ENCODE measurements at places on chromosomes 1 and 21.

DNA sequence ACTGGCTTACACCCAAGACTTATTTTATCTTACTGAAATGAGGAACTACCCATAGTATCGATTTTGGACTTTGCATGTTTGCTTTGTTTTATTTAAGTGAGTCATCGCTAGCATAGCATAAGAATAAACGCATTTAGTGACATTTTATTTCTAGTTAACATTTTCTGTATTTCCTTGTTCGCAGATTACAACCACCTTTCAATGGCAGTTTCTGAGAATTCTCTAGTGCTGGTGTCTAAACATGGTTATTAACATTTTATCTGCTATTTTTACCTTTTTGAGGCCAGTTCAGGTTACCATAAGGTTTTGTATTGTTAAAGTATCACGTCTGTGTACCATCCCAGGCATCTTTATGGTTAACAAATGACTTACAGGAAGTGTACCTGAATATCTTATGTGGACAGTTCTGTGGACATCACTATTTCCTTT lies 24.5 kb downstream of the EEIG2 start:
- no peak for DNase-seq

- no peak for DNase-seq
Observed at GRCh38 chr1:111507411-111508201, 4.2 kb upstream of the ADORA3 start.

DNA sequence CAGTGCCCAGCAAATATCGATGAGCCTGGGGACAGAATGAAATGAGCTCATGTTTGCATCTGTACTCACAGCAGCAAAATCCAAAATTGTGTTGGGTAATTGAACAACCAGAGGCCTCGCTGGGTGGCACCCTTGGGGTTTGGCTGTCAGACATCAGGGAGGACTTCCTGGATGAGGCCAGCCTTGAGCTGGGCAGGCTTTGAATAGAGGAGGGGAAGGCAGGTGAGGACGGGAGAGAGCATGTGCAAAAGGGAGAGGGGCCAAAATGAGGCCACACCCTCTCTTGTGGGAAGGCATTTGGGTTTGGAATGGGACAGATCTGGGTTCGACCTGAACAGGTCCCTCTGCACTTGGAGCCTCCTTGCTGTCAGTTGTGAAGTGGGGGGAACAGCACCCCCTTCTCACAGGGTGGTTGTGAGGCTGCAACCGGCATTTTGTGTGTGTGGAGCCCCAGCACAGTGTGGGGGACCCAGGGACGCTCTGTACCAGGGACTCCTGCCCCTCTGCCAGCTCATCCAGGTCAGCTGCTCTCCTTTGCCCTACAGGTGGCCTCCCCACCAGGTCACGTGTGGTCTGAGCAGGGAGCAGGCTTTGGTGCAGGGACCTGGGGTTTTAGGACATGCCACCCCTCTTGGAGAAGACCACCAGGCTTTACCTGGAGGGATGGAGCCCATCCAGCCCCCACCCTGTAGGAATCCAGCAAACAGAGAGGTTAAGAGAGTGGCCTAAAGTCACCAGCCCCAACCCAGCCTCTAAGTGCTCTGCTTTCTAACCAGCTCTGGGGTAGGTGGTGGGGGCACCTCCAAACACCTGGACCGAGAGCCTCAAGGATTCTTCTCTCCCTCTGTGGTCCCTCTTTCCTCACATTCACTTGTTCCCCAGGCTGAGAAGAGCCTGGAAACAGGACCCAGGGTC lies 521.8 kb downstream of the PTPRU start:
- no peak for DNase-seq

GRCh38 chr1:62288662-62289061 lies 30.6 kb downstream of the KANK4 start:
- no peak for DNase-seq

DNA sequence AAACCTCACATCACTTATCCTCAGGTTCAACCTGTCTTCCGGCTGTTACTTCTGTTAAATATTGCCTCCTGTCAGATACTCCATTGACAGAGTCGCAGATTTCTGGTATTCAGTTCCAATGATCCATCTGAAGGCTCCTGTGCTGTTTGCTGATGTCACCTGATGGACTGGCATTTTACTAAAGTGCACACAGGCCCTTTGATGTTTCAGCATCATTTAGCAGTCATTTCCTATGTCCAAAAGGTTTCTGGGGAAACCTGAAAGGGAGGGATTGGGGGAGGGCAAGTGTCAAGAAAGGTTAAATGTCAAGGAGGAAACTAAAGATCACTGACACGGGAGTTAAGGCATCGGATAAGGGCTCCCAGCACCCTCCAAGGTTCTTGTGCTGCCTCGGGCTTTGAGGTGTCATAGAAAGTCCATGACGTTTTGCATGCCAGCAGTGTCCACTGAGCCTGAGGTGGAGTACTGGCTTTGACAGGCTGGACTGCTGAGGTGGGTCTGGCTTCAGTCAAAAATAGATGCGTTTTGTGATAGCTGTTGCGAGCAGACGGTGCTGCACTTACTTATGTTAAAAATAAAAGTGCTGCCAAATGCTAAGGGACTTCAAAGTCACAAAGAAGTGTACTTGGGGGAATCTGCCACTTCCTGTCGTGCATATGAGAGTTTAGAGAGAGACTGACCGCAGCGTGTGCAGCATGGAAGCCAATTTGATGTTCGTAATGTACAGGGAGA lies 30.8 kb downstream of the XCL2 start:
- no peak for DNase-seq

GRCh38 chr1:204713541-204713940 lies 28.0 kb upstream of the LRRN2 start:
- no peak for DNase-seq

GRCh38 chr1:87783315-87783714 lies 454.6 kb downstream of the LMO4 start:
- no peak for DNase-seq

DNA sequence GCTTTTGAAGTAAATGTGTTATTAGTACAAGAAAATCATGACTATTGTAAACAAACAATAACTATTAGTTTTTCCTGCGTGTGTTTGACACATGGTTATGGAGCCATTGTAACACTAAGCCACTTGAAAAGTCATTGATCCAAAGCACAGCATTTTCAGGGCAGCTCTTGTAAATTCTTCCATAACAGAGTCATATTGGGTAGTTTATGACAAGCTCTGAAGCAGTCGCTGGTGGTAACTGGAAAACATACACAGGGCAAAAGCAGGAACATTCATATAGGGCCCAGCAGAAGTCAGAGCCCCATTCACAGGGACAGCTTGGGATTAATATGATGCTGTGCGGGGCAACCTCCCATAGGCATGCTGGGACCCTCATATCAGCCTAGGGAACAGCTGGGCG lies 483.2 kb upstream of the PTBP2 start:
- no peak for DNase-seq

DNA sequence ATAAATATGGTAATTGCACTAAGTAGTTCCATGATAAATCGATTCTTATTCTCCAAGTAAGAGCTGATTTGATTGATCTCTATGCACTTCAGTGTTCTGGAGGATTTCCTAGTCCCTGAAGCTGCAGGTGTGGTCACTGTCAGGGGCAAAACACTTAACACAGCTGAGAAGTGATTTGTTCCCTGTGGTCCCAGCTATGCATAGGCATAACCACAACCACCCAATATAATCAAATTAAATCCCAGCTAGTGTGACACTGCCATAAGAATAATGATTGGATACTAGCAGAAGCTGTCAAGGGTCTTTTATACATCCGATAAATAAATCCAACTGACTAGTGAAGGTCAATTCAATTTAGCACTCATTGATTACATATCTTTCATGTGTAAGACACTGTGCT lies 60.1 kb downstream of the PTGER3 start:
- DNase-seq = no peak

- no peak for DNase-seq
Observed at GRCh38 chr1:23178950-23179349, 10.3 kb upstream of the LUZP1 start.

DNA sequence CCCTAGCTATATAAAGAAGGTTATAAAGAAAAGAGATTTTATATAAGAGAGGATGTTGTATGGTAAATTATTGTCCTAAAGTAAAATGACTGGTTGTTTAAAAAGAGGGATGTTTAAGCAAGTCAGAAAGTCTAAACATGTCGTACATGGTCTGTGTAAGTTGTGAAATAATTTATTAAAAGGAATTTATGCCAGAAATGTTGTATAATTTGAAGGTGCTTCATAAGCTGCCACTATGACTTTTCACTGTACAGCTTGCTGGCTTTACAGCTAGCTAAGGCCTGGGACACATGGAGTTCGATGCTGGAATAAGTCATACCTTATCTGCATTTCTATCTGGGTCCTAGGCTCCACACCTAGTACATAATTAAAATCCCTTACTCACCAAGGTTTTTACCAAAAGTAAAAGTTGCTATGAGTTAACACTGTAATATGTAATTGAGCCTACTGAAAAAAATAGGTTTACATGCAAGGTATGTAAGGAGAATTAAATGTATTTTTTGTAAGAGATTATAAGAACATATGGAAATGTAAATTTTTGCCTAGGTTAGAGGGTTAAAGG lies 59.0 kb upstream of the EDEM3 start:
- no peak for DNase-seq

- DNase-seq = no peak
Observed at GRCh38 chr1:198168227-198168626, 11.4 kb downstream of the NEK7 start.

DNA sequence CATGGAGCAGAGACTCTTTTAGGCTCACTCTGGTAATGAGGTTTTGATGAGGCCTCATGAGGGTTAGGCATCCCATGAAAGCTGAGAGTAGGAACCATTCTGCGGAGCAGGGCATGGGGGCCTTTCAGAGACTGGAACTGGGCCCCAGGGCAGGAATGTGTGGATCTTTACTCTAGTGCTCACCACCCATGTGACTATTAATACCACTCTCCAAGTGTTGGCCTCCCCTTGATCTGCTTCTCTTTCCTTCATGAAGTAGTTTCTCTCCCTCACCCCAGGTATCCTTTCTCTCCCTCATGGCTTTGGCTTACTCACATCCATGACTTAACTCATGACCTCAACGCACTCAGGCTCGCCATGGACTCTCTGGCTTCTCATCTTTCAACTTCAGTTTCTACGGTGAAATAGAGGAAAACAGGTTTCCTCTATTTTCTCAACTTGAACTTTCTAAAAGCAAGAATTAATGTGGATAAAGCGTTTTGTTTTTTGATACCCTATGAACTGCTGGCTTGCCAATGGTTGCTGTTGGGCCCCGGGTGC lies 50.5 kb upstream of the GADD45A start:
- DNase-seq = no peak

DNA sequence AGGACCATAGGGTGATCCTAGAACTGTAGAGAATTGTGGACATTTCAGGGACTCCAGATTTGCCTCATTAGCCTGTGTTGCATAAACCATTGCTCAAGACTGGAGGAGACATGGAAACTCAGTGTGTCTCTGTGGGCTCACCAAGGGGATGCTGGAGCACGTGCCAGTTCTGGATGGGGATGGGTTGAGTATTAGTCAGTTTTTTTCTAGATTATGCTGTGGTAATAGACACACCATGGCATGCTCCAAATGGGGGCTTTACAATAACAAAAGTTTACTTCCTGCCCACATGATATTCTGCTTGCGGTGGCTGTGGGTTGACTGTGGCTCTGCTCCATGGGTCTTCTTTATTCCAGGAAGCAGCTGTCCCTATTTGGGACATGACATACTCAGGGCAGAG lies 125.4 kb downstream of the FOXD2 start:
- DNase-seq = no peak

DNA sequence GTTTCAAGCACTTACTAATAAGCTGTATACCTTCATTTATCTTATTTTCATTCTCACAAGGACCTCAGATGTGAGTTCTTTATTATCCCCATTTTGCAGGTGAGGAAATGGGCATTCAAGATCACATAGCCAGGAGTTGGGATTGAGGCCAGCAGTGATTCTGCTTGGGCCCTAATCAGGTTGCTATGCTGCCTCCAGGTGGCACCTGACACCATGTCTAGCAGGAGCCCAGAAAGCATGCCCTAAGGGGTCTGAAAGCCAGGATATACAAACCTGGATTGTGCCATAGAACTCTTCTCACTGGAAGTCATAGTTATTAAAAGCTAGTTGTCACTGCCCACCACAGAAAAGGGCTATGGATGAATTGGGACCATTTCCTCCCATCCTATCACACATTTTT lies 61.1 kb downstream of the FYB2 start:
- DNase-seq = peak; percentile 10

GRCh38 chr1:155466996-155467395 lies 95.6 kb downstream of the ASH1L start:
- no peak for DNase-seq

DNA sequence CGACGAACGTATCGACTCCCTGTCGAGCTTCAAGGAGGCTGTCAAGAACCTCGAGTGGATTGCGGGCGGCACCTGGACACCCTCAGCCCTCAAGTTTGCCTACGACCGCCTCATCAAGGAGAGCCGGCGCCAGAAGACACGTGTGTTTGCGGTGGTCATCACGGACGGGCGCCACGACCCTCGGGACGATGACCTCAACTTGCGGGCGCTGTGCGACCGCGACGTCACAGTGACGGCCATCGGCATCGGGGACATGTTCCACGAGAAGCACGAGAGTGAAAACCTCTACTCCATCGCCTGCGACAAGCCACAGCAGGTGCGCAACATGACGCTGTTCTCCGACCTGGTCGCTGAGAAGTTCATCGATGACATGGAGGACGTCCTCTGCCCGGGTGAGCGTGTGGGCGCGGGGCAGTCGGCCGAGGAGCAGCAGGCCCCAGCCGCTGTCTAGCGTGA lies 28.0 kb downstream of the COL6A2 start:
- DNase-seq = no peak

DNA sequence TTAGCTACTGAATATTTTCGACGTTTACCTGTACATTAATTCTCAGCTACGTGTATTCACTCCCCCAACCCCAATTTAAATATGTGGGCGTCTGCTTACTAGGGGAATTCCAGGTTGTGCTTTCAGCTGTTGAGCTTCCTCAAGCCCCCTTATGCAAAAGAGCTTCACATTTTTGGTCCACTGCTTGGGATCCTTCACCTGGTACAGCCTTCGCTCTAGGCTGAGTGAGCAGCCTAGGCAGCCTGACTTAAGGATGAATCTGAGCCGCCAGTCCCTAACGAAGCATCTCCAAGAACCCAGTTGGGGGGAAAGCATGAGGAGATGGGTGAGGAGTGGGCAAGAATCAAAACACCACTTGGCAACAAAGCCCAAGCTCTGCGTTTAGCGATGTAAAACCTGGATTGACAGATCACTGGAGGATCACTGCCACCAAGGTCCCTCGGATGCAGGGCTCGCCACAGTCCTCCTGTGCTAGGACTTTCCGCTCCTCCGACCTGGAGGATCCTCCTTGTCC lies 674 bp downstream of the BCL10 start:
- DNase-seq = no peak

DNA sequence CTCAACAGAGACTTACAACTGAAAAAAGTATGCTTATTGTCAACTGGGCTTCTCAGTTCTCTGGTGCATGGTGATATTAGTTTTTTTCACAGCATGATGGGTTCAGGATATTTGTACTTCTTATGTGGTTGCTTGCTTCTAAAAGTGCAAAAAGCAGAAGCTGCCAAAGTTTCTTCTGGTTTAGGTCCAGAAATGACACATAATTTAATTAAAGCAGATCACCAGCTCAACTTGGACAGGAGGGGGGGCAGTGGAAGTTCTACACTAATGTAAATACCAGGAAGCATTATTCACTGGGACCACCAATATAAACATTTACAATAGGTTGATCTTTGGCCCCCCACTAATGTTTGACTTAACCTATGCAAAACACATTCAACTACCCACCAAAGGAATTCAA lies 354.8 kb upstream of the BRINP3 start:
- DNase-seq = no peak

All from HCT116 (cell line).